ENCODE measurements at places on chromosomes 4 and X.

GRCh38 chr4:186831574-186831973 lies 107.9 kb upstream of the FAT1 start:
- DNase-seq, result no peak

- no peak for DNase-seq
These were observed 374.1 kb upstream of the MAD2L1 start for GRCh38 chr4:120440730-120441129.

DNA sequence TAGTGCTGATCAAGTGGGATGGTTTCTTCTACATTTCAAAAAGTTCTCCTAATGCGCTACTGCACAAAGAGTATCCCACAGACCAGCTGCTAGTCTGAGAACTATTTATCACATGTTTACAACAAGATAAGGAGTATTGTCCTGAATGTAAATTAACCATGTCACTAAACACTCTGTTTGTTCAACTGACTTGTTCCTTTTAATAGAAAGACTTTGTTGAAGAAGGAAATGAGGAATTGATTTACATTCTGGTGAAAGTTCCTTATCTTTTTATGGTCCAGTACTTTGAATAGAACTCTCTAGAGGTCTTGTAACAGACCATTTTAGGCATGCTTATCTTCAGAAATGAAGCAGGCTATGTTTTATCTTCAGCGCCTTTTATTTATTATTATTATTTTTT lies 67.3 kb upstream of the IL13RA1 start:
- no peak for DNase-seq

GRCh38 chr4:125951261-125951887 lies 636.6 kb downstream of the FAT4 start:
- DNase-seq, result peak; percentile 76

GRCh38 chr4:108774809-108775530 lies 12.1 kb upstream of the ETNPPL start:
- no peak for DNase-seq

GRCh38 chr4:113435893-113436292 lies 325.6 kb downstream of the CAMK2D start:
- DNase-seq, result peak; percentile 68

GRCh38 chrX:143873343-143873742 lies 10.5 kb upstream of the UBE2NL start:
- no peak for DNase-seq

GRCh38 chr4:136088211-136088867 lies 1444.0 kb downstream of the PCDH18 start:
- DNase-seq, result no peak

GRCh38 chr4:184804621-184805020 lies 21.1 kb downstream of the ACSL1 start:
- no peak for DNase-seq

- DNase-seq, result no peak
These were observed 91.6 kb downstream of the PSAPL1 start for GRCh38 chr4:7343081-7343655.

DNA sequence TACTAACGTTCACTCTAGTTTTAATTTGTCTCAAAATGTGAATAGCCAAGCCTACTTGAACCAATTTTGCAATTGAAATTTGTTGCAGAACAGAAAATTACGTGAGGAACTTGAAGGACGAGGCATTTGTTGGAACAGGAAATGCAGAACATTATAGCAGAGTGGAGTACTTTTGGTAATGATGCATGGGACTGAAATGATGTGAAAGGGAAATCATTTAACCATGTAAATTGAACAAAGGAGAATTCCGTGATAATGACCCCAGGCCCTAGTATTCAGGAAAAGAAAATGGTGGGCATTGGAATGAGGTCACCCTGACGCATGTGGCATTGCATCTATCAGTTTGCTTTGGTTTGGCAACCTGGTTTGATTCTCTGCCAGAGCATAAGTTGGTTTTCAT lies 44.9 kb upstream of the BEND4 start:
- no peak for DNase-seq

DNA sequence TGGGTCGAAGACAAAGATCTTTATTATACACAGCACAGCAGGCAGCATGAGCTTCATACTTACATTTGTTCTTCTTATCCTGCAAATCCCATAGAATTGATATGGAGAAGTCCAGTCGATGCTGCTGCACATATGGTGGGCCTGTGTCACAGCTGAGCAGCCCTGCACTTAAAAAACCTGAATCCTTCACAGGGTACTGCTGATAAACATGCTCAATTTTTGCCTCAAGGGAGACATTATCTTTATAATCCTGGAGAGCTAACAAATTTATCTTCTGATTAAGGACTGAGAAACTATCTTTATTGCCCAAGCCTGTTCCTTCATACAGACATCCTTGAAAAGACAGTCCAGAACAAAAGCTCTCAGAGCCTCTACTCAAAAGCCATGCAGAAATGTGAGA lies 434.4 kb upstream of the FAM47C start:
- no peak for DNase-seq

- DNase-seq, result no peak
These were observed 22.0 kb upstream of the STK26 start for GRCh38 chrX:132001127-132001526.

- DNase-seq, result no peak
These were observed 161.0 kb downstream of the PPP1R2C start for GRCh38 chrX:42616981-42617380.

GRCh38 chr4:41006141-41006540 lies 208.2 kb downstream of the APBB2 start:
- DNase-seq, result no peak

- DNase-seq, result peak; percentile 93
These were observed 202.4 kb downstream of the CHIC2 start for GRCh38 chr4:53861856-53862610.

- DNase-seq, result peak; percentile 53
These were observed 9.4 kb downstream of the TASL start for GRCh38 chrX:30568136-30568535.

DNA sequence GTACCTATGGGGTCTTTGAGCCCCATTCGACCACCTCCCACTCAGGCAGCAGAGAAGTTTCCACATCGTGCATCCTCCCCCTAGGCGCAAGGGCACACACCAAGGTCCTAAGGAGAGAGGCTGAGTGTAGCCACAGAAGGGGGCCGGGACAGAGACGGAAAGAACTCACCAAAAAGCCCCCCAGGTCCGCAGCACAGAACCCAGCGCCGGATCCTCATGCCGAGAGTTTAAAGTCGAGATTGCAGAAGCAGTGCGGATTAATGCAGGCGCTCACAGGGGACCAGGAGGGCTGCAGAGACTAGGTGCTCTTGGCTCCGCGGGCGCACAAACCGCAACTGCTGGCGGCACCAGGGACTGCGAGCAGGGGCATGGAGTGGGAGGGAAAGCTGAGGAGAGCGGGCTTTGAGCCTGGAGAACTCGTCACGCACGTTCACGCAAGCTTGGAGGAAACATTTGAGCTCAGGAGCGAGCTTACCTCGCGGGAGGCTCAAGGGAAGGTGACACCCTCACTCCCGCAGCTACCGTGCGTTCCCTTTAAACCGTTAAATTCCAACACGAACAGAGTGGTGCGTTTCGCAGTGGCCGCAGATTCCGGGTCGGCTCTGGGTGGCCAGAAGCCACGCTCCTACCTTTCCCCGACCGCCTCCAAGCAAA lies 8.5 kb downstream of the NKX3-2 start:
- no peak for DNase-seq

DNA sequence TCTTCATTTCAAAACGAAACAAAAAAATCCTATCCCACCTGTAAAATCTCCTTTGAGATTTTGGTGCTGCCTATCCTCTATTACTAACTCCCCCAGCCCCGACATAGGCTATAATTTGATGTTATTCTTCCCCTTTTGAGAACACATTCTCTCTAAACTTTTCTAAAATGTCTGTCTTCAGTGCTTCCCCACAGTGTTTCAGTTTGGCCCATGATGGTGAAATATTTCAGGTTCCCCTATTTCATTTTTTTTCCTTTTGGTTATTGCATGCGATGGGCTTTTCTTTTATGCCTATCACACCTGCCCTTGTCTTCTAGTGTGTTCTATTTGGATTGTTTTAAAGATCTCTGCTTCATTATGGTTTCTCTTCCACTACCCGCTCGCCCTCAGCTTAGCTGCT lies 14.7 kb downstream of the BCORL1 start:
- DNase-seq, result no peak

GRCh38 chr4:107094976-107095375 lies 58.9 kb upstream of the DKK2 start:
- DNase-seq, result no peak

- no peak for DNase-seq
These were observed 89.4 kb downstream of the TNIP2 start for GRCh38 chr4:2666722-2667247.

GRCh38 chrX:149531599-149531998 lies 9.2 kb upstream of the EOLA1 start:
- DNase-seq, result no peak

DNA sequence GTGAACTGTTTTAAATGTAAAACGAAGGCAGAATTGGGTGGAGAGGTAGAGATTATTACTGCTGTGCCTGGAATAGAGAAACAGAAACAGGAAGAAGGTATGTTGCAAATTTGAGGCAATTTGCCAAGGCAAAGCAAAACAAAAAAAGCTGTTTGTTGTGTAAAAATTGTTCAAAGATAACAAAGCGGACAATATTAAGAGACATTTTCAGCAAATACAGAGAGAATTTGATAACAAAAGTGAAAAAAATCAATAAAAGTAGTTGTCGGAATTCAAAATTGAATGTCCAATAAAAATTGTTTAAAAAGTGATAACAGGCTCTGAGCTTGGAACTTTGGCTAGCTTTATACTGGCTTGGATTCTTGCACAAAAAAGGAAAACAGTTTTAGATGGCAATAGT lies 14.4 kb upstream of the SMS start:
- no peak for DNase-seq

DNA sequence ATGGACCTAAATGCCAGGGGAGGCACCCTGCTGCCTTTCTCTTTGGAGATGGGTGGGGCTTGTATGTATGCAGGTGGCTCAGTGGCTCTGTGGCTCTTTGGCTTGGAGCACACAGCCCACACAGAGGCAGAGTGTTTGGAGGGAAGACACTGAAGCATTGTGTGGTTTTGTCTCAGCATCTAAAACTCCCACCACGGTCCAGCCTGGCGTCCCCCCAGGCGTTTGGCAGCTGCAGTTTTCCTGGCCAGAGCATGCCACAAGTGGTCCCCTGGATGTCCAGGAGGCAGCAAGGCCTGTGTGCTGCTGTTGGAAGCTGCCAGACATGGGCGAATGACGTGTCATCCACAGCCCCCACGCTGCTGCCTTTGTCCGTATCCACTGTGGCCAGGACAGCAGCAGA lies 32.2 kb upstream of the PSAPL1 start:
- no peak for DNase-seq

DNA sequence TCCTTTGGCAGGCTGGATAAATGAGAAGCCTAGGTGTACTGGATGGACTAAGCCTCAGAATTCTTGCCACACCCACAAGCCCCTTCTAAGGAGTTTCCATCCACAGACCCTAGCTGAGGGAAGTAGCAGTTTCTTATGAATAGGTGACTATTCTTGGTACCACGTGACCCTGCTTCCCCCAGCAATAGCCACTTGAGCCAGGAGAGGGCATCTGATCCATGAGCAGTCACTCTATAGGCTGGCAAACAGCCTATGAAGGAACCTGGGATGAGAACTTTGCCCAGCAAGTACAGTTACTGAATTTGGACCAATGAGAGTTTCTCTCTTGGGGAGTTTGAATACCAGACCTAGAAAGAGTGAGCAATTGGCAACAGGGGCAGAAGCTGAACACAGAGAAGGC lies 84.0 kb downstream of the RTL9 start:
- no peak for DNase-seq

DNA sequence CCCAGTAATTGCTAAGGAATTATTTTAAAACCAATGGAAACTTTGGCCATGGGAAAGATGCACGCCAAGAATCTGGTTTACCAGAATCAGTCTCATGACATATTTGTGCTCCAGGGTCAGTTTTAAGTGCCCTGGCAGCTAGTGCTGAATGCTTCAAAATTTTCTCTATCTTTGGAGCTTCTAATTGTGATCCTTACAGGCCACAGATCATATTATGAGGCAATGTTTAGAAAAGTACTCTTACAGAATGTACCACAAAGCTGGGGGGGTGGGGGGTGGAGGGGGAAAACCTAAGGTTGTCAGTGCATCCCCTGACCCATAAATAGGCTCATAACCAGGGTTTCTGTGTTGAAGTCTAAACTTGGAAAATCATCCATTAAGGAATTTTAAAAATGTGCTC lies 514.5 kb downstream of the INPP4B start:
- peak; percentile 92 for DNase-seq

DNA sequence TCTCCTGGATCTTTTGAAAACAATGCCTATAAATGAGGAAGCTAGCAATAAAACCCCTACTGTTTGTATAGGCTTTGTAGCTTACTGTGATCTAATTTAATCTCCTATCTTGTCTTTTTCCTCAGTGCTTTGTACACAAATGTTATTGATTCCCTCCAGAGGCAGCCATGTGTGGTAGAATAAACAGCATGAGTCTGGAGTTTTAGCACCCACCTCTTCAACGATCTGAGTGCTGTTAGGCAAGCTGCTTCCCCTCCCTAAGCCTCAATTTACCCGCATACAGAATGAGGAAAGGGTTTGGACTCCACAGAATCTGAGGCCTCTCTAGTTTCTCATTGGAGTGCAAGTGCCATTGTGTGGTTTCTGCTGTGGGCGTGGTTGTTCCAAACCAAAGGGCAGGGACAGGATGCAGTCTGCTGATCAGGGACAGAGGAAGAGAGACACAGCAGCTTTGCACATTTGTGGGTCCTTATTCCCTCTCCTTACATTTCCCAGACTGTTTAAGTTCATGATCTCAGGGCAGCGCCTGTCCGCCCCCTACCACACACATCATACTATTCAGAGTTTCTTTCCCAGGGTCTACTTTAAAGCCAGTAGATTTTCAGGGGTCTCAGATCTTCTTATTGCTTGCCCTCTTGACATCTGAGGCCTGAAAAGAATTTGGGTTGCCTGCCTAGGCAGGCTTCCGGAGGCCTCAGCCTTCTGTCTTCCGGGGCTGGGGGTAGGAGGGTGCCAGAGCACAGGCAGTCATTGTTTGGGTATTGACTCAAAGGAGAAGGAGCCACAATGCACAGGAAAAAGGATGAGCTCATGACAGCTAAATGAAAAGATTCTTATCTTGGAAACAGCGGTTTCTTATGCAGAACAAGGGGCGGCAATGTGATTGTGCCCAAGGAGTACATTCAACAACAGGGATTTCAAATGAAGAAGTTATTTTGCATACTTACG lies 114.9 kb upstream of the TEX13D start:
- DNase-seq, result no peak

GRCh38 chr4:159010563-159011260 lies 92.2 kb upstream of the RAPGEF2 start:
- peak; percentile 74 for DNase-seq

GRCh38 chr4:108060164-108060563 lies 70.5 kb downstream of the HADH start:
- DNase-seq, result no peak

DNA sequence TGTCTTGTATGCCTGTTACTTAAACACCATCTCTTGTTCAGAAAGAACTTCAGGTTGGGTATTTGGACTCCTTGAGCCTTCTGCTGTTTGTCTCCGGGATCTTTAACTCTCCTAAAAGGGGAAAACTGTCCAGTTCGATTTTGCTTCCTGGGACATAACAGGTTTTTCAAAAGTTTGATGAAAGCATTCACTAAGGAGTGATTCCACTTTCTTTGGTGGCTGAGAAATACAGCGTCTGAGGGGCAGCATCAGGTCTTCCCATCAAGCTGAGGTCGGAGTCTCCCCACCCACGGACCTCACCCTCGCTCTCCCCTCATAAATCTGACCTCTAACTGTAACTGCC lies 1.4 kb downstream of the AFAP1 start:
- no peak for DNase-seq

GRCh38 chr4:15233264-15233597 lies 194.6 kb upstream of the C1QTNF7 start:
- no peak for DNase-seq

GRCh38 chr4:168588916-168589531 lies 92.2 kb downstream of the PALLD start:
- DNase-seq, result no peak

All from BJ (cell line).